ENCODE measurements at places on chromosomes 12 and 14.
A peak's percentile ranks its signal among the peaks of the same experiment; 100 is the strongest.

GRCh38 chr14:105195522-105196264, 14.6 kb upstream of the NUDT14 start:
- DNase-seq, result no peak

GRCh38 chr12:69949311-69950002, 124.4 kb downstream of the MYRFL start:
- no peak for DNase-seq

- DNase-seq, result no peak
These were observed 26.3 kb upstream of the TCP11L2 start for GRCh38 chr12:106276032-106276740.

GRCh38 chr12:6450091-6450868, 1.6 kb upstream of the TAPBPL start:
- no peak for DNase-seq

DNA sequence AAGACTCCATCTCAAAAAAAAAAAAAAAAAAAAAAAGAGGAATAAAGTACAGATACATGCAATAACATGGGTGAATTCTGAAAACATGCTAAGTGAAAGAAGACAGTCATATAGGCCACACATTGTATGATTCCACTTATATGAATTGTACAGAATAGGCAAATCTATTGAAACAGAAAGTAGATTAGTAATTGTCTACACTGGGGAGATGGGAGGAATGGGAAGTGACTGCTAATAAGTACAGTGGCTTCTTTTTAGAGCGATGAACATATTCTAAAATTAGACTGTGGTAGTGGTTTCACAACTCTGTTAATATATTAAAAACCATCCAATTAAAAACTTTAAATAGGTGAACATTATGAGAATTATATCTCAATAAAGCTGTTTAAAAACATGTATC, 74.4 kb downstream of the ANKS1B start:
- DNase-seq, result no peak

GRCh38 chr14:104305511-104306449, 167.4 kb downstream of the KIF26A start:
- no peak for DNase-seq

DNA sequence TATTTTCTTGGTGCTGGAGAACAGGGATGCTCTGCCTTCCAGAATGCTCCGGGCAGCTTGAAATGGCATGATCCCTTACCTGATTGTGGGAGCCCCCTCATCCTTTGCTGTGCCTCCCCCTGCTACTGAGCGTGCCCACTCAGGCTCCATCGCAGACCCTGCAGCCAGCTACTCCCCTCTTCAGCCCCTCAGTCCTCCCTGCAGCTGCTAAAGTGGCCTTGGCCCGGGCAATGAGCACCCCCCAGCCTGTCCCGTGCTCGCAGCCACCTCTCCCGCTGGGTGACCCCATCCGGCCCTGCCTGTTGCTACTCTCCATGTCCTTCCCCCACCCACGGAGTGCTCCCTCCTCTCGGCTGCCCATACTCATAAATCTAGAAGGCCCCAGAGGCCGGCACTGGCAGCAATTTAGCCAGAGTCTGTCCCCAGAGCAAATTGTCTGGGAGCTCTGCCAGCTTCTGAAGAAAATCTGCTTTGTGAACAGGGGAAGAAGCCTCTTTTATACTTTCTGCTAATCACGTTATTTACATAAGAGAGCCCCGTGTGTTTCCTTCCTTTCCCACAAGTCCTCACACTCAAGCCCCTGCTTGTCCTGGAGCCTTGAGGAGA, 143.7 kb upstream of the FRMD6 start:
- DNase-seq, result peak; percentile 48

DNA sequence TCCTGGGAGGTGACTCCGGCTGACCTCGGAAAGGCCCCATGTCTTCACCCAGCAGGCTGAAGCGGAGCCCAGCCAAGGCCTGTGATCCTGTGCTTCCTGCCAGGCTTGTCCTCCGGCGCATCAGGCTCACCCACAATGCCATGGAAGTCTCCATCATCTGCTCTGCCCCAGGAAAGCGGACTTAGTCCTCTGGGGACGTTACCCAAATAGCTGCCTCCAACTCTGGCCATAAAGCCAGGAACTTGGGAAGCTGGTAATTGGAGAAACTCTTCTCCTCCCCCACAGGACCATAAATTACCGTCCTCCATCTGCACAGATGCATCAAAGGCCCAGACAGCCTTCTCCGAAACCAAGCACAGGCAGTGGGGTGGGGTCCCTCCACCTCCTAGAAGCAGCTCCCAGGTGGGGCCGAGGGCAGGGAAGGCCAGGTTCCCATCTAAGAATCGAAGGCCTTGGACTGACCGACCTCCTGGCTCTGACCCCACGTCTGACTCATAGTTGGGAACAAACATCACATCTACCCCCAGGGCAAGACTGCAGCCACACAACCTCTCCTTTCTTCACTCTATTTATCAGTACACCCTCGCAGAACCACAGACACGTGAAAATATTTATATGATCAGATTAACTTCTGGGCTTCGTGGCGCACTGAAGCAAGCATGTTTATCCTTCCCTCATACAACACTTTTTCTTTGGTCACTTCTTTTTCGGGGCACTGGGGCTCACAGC, 56.4 kb downstream of the PITPNM2 start:
- DNase-seq, result no peak

DNA sequence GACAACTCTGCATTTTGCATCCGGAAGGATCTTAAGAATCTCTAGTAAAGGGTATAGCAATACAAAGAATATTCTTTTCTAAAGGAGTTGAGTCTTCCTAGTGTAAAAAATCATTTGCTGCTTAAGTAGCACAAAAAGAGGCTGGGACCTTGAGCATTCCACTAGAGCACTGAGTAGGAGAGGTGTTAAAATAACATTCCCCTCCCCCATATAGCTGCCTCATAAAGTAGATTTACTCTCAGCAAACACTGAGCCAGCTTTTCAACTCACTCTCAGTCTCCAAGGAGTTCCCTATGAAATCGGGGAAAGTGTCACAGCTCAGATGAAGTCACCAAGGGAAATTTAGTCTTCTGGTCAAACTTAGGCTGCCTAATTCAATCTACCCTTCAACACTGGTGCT, 592.7 kb downstream of the ETNK1 start:
- no peak for DNase-seq

DNA sequence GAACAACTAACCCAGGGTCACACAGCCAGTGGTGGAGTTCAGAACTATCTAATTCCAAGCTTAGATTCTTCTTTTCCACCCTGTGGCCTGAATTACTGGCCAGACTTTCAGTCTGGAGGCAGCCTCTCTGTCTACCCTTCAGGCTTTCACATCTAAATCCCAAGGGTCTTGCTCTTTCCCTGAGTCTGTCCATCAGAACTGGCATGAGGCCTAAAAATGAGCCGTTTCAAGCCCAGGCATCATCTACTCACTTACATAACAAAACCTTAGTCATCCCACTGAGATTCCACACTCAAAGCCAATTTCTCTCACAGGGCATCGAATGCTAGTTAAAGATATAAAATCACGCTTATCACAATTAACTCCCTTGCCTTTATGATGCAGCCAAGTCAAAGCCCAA, 1.3 kb upstream of the PTGDR start:
- no peak for DNase-seq

DNA sequence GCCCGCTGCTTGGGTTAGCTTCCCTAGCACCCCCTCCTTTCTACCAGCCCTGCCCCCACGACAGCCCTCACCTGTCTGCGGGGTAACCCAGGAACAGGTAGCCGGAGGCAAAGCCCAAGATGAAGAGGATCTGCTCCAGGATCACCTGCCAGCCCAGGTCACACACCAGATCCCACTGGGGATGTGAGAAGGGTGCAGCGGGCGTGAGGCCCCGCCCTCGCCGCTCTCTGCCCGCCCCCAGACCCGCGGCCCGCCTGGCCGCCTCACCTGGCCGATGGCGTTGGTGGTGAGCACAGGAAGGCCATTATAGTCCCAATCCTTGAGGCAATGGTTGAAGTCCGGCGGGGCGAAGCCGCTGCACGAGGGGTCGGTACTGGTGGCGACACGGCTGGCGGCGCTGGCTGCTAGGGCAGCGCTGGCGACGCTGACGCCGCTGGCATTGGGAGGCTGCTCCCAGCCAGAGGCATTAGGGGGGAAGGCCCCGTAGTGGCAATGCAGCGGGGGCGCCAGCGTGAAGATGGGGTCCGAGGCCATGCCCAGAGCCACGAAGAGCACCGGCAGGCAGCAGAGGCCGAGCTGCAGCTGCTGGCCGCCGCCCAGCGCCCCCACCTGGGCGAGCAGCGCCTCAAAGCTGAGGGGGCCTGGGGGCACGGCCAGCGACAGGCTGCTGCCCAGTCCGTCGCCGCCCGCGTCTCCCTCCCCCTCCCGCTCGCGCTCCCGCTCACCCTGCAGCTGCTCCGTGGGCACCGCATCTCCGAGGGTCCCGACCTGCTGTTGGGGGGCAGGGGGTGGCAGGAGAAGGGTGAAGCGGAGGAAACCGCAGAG, 794 bp downstream of the SLC22A17 start:
- no peak for DNase-seq

- no peak for DNase-seq
These were observed 14.8 kb upstream of the DYRK2 start for GRCh38 chr12:67633708-67634107.

- DNase-seq, result no peak
These were observed 11.4 kb upstream of the KRT74 start for GRCh38 chr12:52585066-52585465.

- no peak for DNase-seq
These were observed 45.2 kb upstream of the ISM2 start for GRCh38 chr14:77543637-77544334.

- DNase-seq, result no peak
These were observed 126.5 kb upstream of the NTF3 start for GRCh38 chr12:5305425-5305824.

- no peak for DNase-seq
These were observed 673.9 kb downstream of the SLC16A7 start for GRCh38 chr12:60269611-60270269.

DNA sequence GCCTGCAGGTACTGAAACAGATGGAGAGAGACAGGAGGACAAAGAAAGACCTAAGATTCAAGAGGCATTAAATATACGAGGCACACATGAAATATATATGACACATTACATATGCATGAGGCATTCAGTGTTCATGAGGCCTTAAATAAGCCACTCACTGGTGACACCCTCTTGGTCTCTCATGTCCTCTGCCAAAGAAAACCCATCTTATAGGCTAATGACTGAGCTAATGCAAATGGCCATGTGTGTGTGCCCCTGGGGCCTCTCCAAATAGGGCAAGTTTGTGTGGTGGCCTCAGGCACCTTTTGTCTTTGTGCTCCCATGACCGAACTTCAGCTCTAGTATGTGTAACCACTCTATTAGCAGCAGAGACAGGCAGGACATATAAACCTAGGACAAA, 18.8 kb downstream of the COQ6 start:
- no peak for DNase-seq

DNA sequence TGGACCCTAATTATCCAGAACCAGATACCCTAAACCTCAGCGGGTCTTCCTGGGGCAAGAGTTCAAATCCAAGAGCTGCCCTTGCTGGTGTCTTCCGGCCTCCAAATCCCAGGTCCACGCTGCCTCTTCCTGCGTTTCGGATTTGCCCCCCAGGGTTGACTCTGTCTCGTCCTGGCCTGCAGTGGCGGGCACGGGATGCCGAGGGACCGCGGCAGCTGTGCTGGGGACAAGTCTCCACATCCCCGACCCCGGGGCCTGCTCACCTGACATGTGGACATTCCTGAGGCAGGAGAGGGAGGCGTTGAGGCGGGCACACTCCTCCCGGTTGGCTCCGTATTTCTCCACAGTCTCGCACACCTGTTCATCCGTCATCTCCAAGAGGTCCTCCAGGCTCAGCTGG, 113.6 kb downstream of the KSR2 start:
- no peak for DNase-seq

GRCh38 chr12:101670007-101670671, 27.3 kb upstream of the CHPT1 start:
- DNase-seq, result no peak

- DNase-seq, result no peak
These were observed 33.4 kb downstream of the TSPAN9 start for GRCh38 chr12:3110578-3110977.

DNA sequence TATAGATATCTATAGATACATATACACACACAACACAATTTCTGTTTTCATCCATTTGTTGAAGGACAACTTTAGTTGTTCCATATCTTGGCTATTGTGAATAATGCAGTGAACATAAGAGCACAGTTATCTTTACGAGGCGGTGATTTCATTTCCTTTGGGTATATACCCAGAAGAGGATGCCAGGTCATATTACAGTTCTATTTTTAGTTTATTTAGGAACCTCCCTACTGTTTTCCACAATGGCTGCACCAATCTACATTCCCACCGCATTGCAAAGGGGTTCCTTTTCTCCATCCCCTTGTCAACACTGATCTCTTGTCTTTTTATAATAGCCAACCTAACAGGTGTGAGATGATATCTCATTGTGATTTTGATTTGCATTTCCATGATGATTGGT, 143.4 kb upstream of the ARHGAP5 start:
- no peak for DNase-seq

DNA sequence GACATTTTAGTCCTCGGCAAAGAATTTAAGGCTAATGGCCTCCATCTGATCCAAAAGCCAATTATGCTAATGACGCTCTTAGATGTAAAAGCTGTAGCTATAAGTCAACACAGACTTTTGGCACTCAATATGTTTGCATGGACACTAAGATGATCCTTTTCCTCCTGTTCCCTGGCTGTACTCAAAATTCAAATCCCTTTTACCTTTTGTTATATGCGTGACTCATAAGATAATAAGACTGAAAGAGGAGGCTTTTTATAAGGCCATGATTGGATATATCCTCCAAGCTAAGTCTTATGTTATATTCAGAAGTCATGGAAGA, 89.8 kb downstream of the PDZRN4 start:
- DNase-seq, result peak; percentile 19

GRCh38 chr12:108582978-108583770, 14.7 kb downstream of the TMEM119 start:
- no peak for DNase-seq

DNA sequence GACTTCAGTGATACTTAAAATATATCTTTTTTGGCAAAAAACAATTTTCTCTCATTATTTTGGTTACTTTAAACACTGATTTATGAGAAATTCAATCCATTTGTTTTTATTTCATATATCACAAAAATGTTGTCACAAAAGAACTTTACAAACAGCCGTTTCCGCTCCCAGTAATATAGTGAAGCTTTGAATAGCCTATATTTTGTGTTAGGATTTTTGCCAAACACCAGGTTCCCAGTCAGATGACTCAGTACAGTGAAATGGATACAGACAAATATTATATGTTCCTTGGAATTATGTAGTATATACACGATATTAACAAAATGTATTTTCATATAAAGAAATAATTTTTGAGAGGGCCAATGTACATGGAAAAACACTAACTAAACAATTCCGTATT, 411.1 kb downstream of the CCER1 start:
- no peak for DNase-seq

DNA sequence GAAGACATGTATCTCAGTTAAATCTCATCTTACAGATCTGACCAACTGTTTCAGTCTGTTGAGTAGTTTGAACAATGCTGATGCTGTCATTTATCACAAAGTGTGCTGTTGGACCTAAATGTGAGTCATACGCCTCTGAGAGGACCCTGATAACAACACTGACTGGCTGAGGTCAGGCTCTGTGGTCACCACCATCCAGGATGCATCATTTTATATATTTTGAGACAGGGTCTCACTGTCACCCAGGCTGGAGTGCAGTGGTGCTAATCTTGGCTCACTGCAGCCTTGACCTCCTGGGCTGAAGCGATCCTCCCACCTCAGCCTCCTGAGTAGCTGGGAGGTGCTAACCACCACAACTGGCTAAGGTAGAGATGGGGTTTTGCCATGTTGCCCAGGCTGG, 181.0 kb upstream of the RGS6 start:
- no peak for DNase-seq
